Activated naive CD4-positive, alpha-beta T cell treated with anti-CD3 and anti-CD28 coated beads, Interleukin-2, amount 50 U/mL, for 72 hours (primary cell): ENCODE measurements at places on chromosomes 6 and 20. TPM values are rescaled to one million over a fixed set of nuclear protein-coding genes. Genes with fewer than 3 reads are reported as not detected.

Gene CPNE5
- 0.25 TPM for total RNA-seq

GRCh38 chr6:157203312-157203744, 120.0 kb downstream of the TMEM242 start:
- no peak for DNase-seq

DNA sequence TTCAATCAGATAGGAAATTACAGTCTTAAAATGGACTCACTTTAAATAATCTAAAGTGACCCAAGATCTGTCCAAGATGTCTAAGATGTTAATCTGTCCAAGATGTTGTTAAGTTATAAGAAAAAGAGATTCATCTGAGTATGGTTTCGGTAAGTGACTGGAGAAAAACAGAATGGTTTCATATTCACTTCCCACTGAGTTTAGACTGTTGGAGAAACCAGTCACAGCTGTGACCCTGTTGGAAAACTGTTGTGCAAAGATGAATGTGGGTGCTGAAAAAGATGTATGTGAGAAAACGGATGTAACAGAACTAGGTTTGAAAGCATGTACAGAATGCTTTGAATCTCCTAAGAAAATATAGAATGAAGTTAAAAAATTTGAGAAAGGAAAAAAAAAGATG, 325.9 kb downstream of the COL12A1 start:
- DNase-seq, result no peak

DNA sequence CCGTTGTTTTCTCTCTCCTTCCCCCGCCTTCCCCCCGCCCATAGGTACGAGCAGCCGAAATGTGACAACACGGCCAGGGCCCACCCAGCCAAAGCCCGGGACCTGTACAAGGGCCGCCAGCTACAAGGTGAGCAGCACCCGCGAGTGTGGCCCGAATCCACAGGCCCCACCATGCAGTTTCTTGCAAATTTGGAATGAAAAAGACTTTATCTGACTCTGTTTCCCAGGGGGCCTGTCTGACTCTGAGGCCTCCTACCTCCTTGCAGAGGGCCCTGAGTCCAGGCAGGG, 167.1 kb downstream of the SMOC2 start:
- no peak for DNase-seq

Gene ID1
- total RNA-seq, result 19.4 TPM

Gene EDN3
- total RNA-seq, result 0.14 TPM

Gene XKR7
- total RNA-seq, result not detected

GRCh38 chr6:19142275-19142674, 694.9 kb upstream of the ID4 start:
- DNase-seq, result no peak

DNA sequence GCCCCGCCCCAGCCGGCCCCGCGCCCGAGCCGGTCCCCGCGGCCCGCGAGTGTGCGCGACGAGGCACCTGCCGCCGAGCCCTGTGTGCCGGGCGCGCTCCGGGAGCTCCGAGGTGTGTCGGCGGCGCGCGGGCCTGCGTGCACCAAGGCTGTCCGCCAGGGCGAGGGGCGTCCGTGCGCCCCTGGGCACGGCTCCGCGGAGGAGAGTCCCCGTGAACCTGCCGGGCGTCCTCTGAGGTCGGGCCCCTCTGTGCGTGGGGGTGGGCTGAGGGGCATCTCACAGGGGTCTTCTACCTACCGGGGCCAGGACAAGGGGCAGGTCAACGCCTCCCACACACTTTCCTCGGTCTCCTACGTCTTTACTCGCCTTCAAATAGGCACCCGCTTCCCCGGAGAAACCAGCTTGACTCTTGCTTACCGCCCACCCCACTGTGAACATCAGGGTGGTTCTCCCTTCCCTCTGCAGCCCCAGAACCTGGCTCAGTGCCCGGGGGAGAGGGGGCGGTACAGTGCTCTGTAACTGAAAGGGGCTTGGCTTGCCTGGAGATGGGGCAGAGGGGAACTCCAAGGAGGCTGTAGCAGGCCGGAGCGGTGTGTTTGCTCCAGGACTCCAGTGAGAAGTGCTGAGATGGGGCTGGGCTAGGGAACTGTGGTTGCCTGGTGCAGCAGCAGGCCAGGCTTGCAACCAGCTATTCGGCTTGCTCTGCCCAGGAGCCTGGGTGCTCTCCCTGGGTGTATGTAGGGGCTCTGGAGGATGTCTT, at the start of gene SAMD10:
SAMD10 (minus strand) TSS at position 86 of the 760 bp plus-strand sequence. CDS start 175 bp downstream, outside the sequence.
- DNase-seq, result no peak

Gene PPP1R16B
- 80.4 TPM for total RNA-seq

GRCh38 chr20:16865406-16865805, 117.2 kb downstream of the OTOR start:
- DNase-seq, result no peak

GRCh38 chr6:33566182-33567084, 13.6 kb downstream of the BAK1 start:
- no peak for DNase-seq

Gene BMP5
- not detected for total RNA-seq

GRCh38 chr20:6439737-6440442, 317.1 kb upstream of the FERMT1 start:
- DNase-seq, result no peak

- DNase-seq, result no peak
Observed at GRCh38 chr6:130620338-130620781, 206.8 kb upstream of the SMLR1 start.

- no peak for DNase-seq
Observed at GRCh38 chr6:3509336-3509735, 52.5 kb upstream of the SLC22A23 start.
